ENCODE measurements at places on chromosomes 5 and 9.

GRCh38 chr9:91102269-91102668 lies 259.4 kb downstream of the AUH start:
- H3K27ac ChIP-seq: no peak overlapping the region
- DNase-seq: no peak
- no peaks in the 10 kb centered on the region for H3K27me3 ChIP-seq
- no peaks in the 10 kb centered on the region for H3K4me1 ChIP-seq
- no peaks in the 10 kb centered on the region for H3K36me3 ChIP-seq

DNA sequence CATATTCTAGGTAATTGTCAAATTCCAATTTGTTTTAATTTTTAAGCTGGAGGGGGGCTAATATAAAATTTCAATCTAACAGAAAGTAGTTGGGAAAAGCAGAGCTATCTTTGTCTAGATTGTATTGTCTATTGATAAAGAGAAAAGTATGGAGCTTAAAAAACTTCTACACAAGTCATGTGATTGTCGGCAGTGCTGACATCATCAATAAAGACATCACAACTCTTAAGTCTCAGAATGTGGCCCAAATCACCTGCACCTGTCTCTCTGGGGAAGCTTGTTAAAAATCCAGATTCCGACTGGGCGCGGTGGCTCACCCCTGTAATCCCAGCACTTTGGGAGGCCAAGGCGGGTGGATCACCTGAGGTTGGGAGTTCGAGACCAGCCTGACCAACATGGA lies 333.8 kb downstream of the RASEF start:
- no peaks in the 10 kb centered on the region for H3K27me3 ChIP-seq
- no peak overlapping the region for H3K4me3 ChIP-seq
- no peak overlapping the region for H3K27ac ChIP-seq
- no peaks in the 10 kb centered on the region for H3K4me1 ChIP-seq
- no peak for DNase-seq
- no peaks in the 10 kb centered on the region for H3K36me3 ChIP-seq

- H3K27ac ChIP-seq: no peak overlapping the region
- H3K36me3 ChIP-seq: no peaks in the 10 kb centered on the region
- peaks cover 22% of the 10 kb centered on the region for H3K4me1 ChIP-seq
- peak overlapping the region; percentile 83 for H3K4me3 ChIP-seq
- no peak for DNase-seq
Observed at GRCh38 chr9:95515272-95516113, 1.3 kb downstream of the PTCH1 start.

- H3K27me3 ChIP-seq: no peaks in the 10 kb centered on the region
- no peaks in the 10 kb centered on the region for H3K4me1 ChIP-seq
- no peak overlapping the region for H3K4me3 ChIP-seq
- DNase-seq: no peak
- no peak overlapping the region for H3K27ac ChIP-seq
Observed at GRCh38 chr5:89120719-89121118, 237.7 kb upstream of the MEF2C start.

GRCh38 chr5:62786099-62786498 lies 207.5 kb downstream of the LRRC70 start:
- no peaks in the 10 kb centered on the region for H3K27me3 ChIP-seq
- no peaks in the 10 kb centered on the region for H3K4me1 ChIP-seq
- no peak overlapping the region for H3K4me3 ChIP-seq
- no peak overlapping the region for H3K27ac ChIP-seq
- no peak for DNase-seq

DNA sequence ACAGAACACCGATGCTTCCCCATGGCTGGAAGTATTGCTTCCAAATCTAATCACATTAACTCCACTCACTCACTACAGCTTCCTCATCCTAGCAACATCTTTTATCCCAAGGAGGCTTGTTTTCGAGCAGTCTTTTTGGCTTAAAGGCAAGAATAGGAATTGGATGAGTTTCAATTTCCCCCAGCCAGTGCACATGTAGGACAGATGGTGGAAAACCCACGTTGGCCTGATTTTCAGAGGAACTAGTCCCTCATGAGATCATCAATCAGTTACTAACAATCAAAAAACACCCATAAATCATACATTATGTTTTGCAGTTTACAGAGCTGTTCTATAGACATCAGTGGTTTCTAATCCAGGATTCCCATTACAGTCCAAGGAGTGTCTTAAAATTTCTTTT lies 48.5 kb upstream of the AGXT2 start:
- DNase-seq: no peak
- no peak overlapping the region for H3K27ac ChIP-seq
- H3K4me1 ChIP-seq: no peaks in the 10 kb centered on the region
- H3K27me3 ChIP-seq: no peaks in the 10 kb centered on the region
- H3K4me3 ChIP-seq: no peak overlapping the region

- no peaks in the 10 kb centered on the region for H3K4me1 ChIP-seq
- DNase-seq: no peak
- H3K4me3 ChIP-seq: peak overlapping the region; percentile 100
Observed at GRCh38 chr5:111511831-111512374, 432 bp downstream of the STARD4 start.

GRCh38 chr9:135790850-135791249 lies 88.9 kb downstream of the KCNT1 start:
- no peaks in the 10 kb centered on the region for H3K4me1 ChIP-seq
- no peak overlapping the region for H3K27ac ChIP-seq
- H3K4me3 ChIP-seq: no peak overlapping the region
- DNase-seq: no peak

- peak overlapping the region; percentile 73 for H3K27ac ChIP-seq
- H3K4me1 ChIP-seq: peaks cover 36% of the 10 kb centered on the region
- H3K36me3 ChIP-seq: no peaks in the 10 kb centered on the region
- DNase-seq: no peak
Observed at GRCh38 chr9:124478354-124478753, 28.1 kb downstream of the ADGRD2 start.

DNA sequence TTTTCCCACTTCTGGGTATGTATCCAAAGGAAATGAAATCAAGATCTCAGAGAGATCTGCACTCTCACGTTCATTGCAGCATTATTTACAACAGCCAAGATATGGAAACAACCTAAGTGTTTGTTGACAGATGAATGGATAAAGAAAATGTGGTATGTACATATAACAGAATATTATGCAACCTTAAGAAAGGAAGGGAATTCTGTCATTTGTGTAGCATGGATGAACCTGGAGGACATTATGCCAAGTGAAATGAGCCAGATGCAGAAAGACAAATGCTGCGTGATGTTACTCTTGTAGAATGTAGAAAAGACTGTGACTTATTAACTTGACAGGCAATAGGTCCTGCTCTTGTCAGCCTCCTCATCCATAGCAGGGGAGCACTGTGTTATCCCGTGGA lies 31.4 kb downstream of the PPARGC1B start:
- H3K4me1 ChIP-seq: peaks cover 9% of the 10 kb centered on the region
- no peak overlapping the region for H3K4me3 ChIP-seq
- DNase-seq: no peak
- peaks cover 10% of the 10 kb centered on the region for H3K27me3 ChIP-seq
- H3K36me3 ChIP-seq: no peaks in the 10 kb centered on the region

DNA sequence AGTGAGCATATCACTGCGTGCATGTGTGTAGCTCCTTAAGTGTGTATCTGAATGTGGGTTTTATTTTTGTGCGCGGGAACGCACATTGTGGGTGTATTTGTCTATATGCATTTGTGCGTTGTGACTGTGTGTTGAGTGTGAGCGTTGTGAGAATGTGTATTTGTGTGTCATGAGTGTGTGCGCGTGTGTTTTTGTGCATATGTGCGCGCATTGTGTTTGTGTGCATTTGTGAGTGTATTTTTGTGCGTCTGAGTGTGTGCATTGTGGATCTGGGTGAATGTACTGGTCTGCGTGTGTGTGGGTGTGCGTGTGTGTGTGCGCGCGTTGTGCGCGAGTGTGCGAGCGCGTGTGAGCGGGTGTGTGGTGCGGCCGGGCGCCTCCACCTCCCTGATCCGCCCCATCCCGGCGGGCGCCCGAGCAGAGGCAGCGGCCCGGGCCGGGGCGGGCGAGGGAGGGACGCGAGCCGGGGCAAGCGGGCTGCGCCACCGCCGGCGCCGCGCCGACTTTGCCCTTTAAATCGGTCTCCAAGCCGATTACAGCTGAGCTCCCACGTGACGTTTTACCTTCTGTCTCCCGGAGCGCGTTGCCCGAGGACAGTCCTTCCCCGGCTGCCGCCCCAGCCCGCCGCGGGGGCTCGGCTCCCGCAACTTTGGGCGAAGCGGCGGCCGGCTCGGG lies at the start of gene RASGRF2:
TSS of gene RASGRF2 (plus strand) at position 596 of the 675 bp plus-strand sequence. CDS start 376 bp downstream, outside the sequence.
- H3K4me3 ChIP-seq: peak within 1 kb of the TSS; percentile 16
- H3K27ac ChIP-seq: no peak within 1 kb of the TSS
- H3K27me3 ChIP-seq: peaks cover 40% of the 10 kb centered on the region
- peak; percentile 49 for DNase-seq
- H3K36me3 ChIP-seq: no peaks in the 10 kb centered on the region

- no peaks in the 10 kb centered on the region for H3K27me3 ChIP-seq
- DNase-seq: no peak
- no peaks in the 10 kb centered on the region for H3K4me1 ChIP-seq
Observed at GRCh38 chr5:33067291-33067690, 356.2 kb downstream of the NPR3 start.

GRCh38 chr9:37935096-37935495 lies 31.2 kb upstream of the SLC25A51 start:
- H3K36me3 ChIP-seq: no peaks in the 10 kb centered on the region
- H3K27ac ChIP-seq: no peak overlapping the region
- H3K4me1 ChIP-seq: peaks cover 11% of the 10 kb centered on the region
- no peaks in the 10 kb centered on the region for H3K27me3 ChIP-seq
- H3K4me3 ChIP-seq: no peak overlapping the region

DNA sequence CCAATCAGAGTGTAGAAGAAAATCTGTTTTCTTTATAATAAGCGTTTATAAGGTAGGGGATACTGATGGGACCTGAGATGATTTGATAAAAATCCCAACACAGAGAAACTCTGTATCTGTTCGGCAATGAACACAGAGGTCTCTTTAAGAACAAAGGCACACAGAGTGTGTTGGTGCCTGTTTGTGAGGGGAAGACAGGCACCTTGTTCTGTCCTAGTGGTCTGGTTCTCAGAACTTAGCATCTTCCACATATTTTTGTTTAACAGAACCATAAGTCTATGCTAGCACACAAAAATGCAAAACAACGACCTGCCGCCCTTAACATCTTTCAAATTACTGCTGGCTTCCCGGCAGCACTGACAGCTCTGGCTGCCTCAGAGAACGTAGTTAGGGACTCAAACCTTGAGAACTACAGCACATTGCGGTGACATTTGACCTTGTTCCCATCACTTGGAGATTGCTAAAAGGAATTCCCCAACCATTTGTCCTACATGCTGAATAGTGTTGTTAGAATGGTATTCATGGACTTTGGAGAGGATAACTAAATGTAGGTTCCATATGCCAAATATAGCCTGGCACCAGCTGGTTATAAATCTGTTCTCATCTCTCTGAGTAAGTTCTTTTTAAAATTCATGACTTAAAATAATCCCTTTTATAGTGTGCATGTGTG lies 871.7 kb upstream of the TYRP1 start:
- H3K36me3 ChIP-seq: no peaks in the 10 kb centered on the region
- H3K4me3 ChIP-seq: no peak overlapping the region
- H3K27me3 ChIP-seq: no peaks in the 10 kb centered on the region
- peak overlapping the region; percentile 67 for H3K27ac ChIP-seq
- H3K4me1 ChIP-seq: peaks cover 4% of the 10 kb centered on the region

GRCh38 chr5:90166816-90167215 lies 242.7 kb downstream of the CETN3 start:
- no peak for DNase-seq
- peaks cover 2% of the 10 kb centered on the region for H3K4me1 ChIP-seq
- no peak overlapping the region for H3K4me3 ChIP-seq
- H3K27me3 ChIP-seq: no peaks in the 10 kb centered on the region
- no peak overlapping the region for H3K27ac ChIP-seq
- H3K36me3 ChIP-seq: no peaks in the 10 kb centered on the region

GRCh38 chr5:64831996-64832395 lies 63.3 kb downstream of the CWC27 start:
- no peaks in the 10 kb centered on the region for H3K36me3 ChIP-seq
- no peaks in the 10 kb centered on the region for H3K4me1 ChIP-seq
- no peak for DNase-seq
- no peaks in the 10 kb centered on the region for H3K27me3 ChIP-seq

DNA sequence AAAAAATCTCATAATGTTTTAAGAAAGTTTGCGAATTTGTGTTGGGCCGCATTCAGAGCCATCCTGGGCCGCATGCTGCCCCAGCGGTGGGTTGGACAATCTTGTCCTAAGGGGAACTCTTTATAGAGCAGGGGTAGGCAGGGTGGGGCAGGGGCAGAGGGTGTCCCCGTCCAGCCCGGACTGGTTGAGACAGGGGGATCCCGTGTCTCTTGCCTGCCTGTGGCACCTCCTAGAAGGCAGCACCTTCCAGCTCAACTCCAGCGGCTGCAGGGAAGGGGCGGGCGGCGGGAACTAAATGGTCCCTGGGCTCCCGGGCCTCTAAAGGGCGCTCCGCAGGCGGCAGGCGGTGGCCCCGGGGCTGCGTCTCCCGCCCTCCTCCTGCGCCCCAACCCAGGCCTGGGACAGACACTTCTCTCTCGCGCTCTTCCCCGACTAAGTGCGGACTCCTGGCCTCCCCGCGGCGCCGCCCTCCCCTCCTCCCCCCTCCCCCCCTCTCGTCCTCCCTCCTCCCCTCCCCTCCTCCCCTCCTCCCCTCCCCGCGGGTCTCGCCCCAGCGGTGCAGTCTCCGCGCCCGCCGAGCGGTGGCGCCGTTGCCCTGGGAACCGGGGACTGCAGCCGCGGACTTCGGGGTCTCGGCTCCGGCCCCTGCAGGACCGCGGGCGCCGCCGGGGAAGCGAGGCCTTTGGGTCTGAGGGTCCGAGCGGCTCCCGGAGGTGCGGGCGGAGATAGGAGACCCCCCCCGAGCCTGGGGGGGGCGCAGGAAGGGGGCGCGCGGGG lies 132.6 kb downstream of the MRPL36 start:
- peak overlapping the region; percentile 43 for H3K4me3 ChIP-seq
- DNase-seq: peak; percentile 80
- H3K4me1 ChIP-seq: peaks cover 12% of the 10 kb centered on the region
- H3K27me3 ChIP-seq: peaks cover 32% of the 10 kb centered on the region

DNA sequence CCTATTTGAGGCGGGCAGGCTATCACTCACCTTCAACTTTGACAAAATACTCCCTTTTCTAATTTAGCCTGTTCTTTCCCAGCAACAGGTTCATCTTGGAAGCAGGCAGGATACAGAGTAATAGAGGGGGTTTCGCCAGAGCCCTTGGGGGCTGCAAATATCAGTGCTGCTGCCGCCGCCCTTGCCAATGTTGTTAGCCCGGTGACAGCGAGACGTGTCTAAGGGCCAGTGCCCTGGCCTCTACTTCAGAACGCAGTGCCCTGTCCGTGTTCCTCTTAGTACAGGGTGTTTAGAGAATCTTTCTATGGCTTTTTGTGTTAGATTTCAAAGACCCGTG lies 703 bp downstream of the FAM120AOS start:
- H3K27ac ChIP-seq: peak overlapping the region; percentile 0
- H3K27me3 ChIP-seq: no peaks in the 10 kb centered on the region
- H3K36me3 ChIP-seq: peaks cover 6% of the 10 kb centered on the region
- H3K4me1 ChIP-seq: peaks cover 3% of the 10 kb centered on the region
- DNase-seq: no peak
- H3K4me3 ChIP-seq: peak overlapping the region; percentile 91

- H3K4me1 ChIP-seq: peaks cover 12% of the 10 kb centered on the region
- H3K4me3 ChIP-seq: peak overlapping the region; percentile 98
- no peak overlapping the region for H3K27ac ChIP-seq
- H3K36me3 ChIP-seq: peaks cover 30% of the 10 kb centered on the region
- DNase-seq: no peak
- H3K27me3 ChIP-seq: no peaks in the 10 kb centered on the region
Observed at GRCh38 chr5:1523480-1523792, 324 bp downstream of the LPCAT1 start.

GRCh38 chr5:135881819-135882218 lies 13.8 kb downstream of the IL9 start:
- no peak overlapping the region for H3K27ac ChIP-seq
- H3K36me3 ChIP-seq: no peaks in the 10 kb centered on the region
- peaks cover 2% of the 10 kb centered on the region for H3K4me1 ChIP-seq
- H3K4me3 ChIP-seq: no peak overlapping the region
- H3K27me3 ChIP-seq: no peaks in the 10 kb centered on the region
- DNase-seq: no peak

Data from neuronal stem cell (in vitro differentiated cells).